ENCODE measurements at places on chromosomes 6 and 20. TPM values are rescaled to one million over a fixed set of nuclear protein-coding genes. Genes with fewer than 3 reads are reported as not detected.

DNA sequence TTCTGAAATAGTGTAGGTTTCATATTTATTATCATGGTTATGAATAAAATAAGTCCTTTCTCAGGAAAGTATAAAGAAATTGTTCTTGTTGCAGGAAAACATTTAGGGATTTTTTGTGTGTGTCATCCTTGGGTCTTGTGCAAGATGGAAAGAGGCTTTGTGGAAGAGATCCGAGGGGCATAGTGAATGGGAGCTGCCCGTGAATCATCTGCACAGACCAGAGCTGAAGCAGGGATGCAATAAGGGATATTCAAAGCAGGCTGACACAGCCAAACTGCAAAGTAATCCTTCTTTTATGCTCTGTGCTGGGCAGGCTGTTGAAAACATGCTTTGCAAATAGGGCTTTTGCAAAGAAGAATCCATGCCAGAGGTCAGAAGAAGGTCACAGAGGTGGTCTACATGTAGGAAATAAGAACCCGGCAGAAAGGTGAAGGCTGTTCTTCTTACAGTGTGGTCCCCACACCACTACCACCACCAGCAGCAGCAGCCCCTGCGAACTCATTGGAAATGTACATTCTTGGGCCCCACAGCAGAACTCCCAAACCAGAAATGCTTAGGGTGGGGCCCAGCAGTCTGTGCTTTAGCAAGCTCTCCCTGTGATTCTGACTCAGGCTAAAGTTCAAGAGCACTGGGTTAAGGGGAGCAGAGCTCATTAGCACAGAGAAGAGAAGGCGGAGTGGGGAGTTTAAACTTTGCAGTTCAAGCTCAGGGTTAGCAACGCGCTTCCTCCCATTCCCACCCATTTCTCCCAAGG, 237.6 kb downstream of the QKI start:
- no peak overlapping the region for H3K27ac ChIP-seq
- no peaks in the 10 kb centered on the region for H3K36me3 ChIP-seq
- peaks cover 4% of the 10 kb centered on the region for H3K4me1 ChIP-seq
- H3K27me3 ChIP-seq: no peaks in the 10 kb centered on the region
- DNase-seq: no peak
- H3K4me3 ChIP-seq: no peak overlapping the region

DNA sequence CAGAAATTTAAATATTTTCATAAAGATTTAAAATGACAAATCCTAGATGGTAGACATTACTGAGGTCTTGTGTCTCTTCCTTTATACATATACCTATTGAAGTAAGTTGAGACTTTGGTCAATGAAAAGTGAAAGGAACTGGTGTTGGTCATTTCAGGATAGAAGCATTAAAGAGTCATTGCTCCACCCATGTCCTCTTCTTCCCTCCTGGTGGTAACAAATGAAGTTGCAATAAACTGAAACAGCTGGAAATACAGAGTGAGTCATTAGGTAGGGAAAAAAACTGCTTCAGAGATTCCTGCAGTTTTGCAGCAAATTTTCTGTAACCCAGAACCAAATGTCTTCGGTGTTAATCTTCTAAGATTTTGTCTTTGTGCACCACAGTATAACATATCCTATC, 448.0 kb downstream of the EYS start:
- H3K27me3 ChIP-seq: no peaks in the 10 kb centered on the region
- no peak for DNase-seq
- H3K4me3 ChIP-seq: no peak overlapping the region
- no peak overlapping the region for H3K27ac ChIP-seq

DNA sequence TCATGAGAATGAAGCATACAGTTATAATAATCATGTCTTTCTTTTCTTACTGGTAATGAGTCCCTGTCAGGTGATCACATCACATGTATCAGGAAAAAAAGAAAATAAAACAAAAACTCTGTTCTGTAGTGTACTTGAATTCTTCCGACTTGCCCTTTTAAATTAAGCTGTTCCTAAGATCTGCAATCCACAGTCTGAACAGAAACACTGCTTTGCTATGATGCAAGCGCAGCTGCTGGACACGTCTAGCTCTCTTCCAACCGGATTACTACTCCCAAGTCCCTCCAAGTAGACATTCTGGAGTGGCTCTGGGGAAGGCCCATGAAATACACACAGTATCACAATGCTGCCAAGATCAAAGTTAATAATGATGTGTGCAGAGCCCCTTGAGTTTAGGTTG, 83.7 kb downstream of the FYN start:
- H3K27me3 ChIP-seq: no peaks in the 10 kb centered on the region
- H3K27ac ChIP-seq: no peak overlapping the region
- peaks cover 9% of the 10 kb centered on the region for H3K4me1 ChIP-seq
- DNase-seq: no peak
- peaks cover 2% of the 10 kb centered on the region for H3K36me3 ChIP-seq

The PRR18 gene
- 0.31 TPM for total RNA-seq

The ZSCAN31 gene
- 5.8 TPM for total RNA-seq

The OPRM1 gene
- total RNA-seq: not detected

- no peaks in the 10 kb centered on the region for H3K36me3 ChIP-seq
- H3K27ac ChIP-seq: no peak overlapping the region
- H3K4me1 ChIP-seq: peaks cover 12% of the 10 kb centered on the region
- no peak overlapping the region for H3K4me3 ChIP-seq
- H3K27me3 ChIP-seq: no peaks in the 10 kb centered on the region
- DNase-seq: no peak
These were observed 169.9 kb upstream of the HDDC2 start for GRCh38 chr6:125471667-125472066.
